HFF-Myc (cell line): ENCODE measurements at places on chromosomes 1 and 21.

- no peak for DNase-seq
Measured at GRCh38 chr1:219773775-219774174, 154.6 kb downstream of the SLC30A10 start.

DNA sequence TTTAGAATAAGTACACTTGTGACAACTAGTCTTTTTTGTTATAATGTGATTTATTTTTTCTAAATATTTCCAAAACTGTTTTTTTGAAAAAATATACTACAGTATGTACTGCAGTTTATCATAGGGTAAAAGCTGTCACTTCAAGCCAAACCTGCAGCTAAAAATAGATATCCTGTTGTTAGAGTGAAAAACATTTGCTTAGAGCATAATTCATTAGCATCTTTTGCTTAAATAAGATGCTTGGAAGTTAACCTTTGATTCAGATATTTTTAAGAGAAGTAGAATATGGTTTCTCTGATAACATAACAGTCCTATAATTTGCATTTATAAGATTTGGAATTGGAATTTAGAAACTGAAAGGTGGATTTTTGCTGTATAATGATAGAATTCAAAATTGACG is 21.5 kb downstream of the PRKACB start:
- DNase-seq: no peak

DNA sequence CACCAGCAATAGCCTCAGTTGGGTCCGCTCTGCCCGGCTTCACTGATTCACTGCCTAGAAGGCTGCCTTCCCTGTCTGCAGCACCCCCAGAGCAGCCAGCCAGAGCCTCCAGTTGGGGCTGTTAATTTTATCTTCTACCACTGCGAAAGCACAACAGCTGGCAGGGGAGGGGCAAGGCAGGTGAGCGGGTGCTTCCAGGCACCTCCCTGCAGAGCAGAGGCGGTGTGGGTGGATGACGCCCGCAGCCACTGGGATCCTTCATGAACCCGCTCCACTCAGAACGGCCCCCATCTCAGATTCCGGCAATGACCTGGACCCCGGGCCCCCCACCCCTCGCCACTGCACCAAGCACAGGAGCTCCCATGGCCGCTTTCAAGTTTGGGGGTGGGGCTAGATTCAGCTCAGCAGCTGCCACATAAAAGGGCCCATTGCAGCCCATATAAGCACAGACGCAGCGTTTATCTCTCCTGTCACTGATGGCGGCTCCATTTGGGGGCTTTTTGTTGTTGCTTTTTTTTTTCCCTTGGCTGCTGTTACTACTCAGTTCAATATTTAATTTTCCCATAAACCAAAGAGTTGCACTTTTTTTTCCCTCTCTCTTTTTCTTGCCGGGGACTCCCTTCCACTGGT is 128.0 kb upstream of the KLHDC7A start:
- no peak for DNase-seq

- no peak for DNase-seq
Measured at GRCh38 chr1:19272064-19272463, 16.5 kb downstream of the AKR7A3 start.

- no peak for DNase-seq
Measured at GRCh38 chr1:23103001-23103889, 65.4 kb downstream of the LUZP1 start.

- no peak for DNase-seq
Measured at GRCh38 chr21:14744368-14744767, 198.3 kb upstream of the SAMSN1 start.
